GOT3 (cell line): ENCODE measurements at places on chromosomes 3 and 15.
A peak's percentile ranks its signal among the peaks of the same experiment; 100 is the strongest.

DNA sequence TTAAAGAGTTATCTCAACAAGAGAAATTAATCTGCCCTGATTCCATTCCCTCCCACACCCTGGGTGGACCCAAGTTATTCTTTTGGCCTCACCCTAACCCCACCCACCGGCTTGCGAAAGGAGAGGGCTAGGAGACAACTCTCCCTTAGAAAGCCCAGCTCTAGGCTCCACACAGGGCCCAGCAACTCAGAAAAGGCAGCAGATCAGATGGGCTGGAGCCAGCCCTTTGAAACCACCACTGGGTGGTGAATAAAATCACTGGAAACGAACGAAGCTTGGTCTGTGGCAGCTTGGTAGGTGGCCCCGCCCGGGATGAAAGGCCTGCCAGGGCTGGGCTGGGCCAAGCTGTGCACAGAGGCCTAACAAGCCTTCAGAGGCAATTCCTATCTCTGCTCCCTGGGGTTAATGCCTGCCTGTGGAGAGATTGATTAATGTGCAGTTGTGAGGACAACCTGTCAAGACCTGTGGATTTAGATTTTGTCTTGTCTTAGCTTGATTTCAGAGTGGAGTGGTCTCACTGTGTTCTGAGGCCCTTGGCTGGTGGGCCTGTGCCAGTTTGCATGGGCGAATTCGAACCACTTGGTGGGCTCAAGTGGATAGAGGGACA lies 38.8 kb downstream of the BHLHE40 start:
- DNase-seq, result no peak

DNA sequence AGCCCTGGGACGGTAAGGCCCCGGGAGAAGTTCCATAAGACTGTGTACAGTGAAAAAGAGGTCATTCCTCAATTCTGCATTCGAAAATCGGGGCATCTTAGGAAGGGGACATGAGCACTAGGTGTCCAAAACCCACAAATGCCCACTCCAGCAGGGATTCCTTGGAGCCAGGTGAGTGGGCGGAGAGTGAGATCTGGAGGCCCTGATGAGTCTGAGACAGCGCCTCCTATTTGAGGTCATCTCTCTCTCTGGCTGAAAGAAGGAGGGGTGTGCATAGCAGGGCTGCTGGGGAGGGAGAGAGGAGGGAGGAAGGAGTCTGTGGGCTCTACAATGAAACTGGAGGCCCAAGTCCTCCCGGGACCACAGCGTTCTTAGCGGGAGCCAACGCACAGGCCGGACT lies 38.1 kb upstream of the LACTB start:
- no peak for DNase-seq

DNA sequence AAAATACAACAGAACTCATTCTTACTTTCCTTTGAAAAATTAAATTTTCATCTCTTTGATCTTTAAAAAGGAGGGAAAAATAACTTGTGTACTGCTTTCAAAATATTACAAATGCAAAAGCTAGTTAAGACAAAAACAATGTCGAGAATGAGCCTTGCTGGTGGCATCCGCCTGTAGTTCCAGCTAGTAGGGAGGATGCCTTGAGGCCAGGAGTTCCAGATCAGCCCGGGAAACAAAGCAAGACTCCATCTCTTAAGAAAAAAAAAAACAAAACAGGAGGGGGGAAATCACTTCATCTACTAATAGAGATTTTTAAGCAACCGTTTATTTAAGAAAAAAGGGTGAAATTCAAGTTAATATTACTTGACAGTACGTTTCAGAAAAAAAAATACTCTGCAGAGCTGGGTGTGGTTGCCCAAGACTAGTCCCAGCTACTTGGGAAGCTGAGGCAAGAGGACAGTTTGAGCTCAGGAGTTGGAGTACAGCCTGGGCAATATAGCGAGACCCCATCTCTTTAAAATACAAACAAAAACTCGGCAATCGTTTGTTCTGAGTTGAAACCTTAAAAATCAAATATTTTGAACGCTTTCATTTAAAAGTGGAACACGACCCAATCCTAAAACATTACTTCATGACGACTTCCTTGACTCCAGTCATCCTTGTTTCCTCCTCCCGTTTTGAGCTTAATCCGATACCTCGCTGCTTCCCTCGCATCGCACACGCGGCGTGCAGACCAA lies 1.2 kb downstream of the KPNA1 start:
- DNase-seq, result no peak

DNA sequence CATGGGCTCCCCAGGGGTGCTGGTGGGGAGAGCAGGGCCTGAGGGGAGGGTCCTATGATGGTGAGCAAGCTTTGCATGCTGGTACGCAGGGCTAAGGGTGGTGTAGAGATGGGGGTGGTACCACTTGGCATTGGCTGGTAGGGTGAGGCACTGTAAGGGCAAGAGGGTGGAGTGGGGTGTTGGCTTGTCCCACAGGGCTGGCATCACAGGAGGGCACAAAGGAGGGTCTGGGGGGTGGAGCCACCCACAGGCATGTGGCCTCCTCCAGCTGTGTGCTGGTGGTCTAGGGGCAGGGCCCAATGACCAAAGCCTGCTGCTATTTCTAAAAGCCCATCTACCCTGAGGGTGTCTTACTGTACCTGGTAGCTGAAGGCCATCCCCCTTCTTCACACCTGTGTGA lies 65.2 kb upstream of the SEC13 start:
- DNase-seq, result no peak

DNA sequence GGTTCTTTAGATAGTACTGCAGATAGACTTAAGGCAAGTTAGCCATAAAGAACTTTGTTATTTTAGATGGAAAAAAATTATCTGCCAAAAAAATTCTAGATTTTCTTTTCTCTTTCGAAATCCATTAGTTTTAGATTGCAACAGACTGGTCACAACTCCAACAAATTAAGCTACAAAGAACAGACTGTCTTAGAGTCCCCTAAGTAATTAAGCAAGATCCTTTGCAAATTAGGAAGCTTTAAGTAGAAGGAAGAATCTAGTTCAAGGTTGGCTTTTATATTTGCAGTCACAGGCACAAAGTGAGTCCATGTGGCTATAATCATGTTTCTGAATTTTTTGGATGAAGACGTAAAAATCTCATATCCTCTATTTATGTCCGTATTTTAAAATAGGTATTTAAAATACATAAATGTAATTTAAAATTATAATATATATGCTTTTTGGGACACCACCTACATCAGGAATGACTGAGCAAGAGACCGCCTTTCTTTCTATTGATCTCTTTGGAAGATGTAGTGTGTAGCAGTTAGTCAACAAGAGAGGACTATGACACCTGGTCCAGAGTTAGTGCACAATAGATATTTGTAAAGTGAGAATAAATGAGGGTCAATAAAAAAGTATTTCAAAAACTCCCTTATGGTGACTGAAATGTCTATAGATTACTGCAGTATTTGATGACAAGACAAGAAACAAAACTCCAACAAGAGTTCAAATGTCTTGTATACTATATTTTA lies 34.4 kb downstream of the TMEM45A start:
- DNase-seq, result no peak

GRCh38 chr15:89088605-89089315 lies 504 bp downstream of the ABHD2 start:
- no peak for DNase-seq

DNA sequence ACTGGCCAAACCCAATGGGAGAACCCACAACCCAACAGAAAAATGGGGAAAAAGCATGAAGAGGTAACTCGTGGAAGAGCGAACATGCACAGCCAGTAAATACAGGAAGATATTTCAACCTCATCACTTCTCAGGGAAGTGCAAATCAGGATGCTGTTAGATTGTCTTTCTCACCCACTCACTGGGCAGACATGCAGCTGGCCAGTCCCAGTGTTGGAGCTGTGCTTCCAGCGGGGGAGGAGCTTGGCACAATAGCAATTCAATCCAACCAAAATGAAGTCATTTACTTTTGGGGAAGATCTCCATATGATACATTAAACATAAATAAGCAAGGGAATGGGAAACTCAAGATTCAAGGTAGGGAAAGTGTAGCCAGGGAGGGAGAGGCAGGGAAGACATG lies 12.1 kb downstream of the WNT7A start:
- no peak for DNase-seq

DNA sequence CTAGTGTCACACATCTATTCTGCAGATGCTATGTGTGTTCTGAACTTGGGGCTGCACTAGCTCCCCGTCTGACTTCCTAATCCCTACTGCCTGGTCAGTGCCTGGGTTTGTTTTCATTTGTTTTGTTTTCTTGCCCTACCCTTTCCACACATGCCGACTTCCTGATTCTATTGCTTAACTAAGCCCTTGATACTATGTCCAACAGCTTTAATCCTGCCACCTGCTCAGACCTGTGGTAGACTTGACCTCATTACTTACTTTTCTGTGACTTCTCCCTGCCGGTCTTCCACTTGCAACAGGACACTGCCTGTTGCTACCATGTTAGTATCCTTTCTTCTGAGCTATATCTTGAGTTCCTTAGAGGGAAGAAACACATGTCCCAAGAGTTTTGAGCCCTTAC lies 39.3 kb upstream of the CEMIP start:
- no peak for DNase-seq

DNA sequence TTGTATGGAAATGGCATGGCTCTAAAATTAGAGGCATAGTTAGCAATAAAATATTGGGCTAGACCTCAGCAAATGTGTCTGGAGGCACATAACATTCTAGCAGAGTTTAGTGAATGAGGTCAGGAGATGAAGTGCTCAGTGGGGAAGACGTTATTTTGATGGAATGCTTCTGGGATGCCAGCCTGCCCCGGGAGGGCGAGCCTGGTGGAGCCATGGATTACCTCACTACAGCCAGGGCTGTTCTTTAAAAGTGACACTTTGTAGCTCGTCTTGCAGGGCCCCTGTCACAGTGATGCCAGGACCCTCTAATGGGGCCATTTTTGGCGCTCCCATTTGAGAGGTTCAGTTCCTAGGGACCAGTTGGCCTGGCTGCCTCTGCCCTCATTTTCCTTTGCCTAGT lies 48.5 kb downstream of the PXYLP1 start:
- DNase-seq, result peak; percentile 30

- DNase-seq, result peak; percentile 33
Observed at GRCh38 chr3:50347187-50347813, 1.8 kb upstream of the ZMYND10 start.

DNA sequence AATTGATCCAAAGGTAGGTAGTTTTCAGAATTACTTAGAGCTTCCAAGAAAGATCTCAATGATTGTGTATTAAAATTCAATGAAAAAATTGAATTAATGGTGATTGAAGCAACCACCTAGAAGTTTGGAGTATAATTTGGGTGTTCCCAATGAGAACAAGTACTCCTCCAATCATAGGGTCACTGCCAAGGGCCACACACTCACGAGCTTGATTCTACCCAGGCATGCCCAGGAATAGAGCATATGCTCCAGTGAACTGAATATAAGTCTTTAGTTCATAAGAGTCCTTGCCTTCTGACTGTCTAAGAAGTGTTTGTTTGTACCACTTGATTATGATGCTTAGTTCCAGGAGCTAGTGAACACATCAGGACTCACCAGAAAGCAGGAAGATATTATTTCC lies 133.9 kb downstream of the CPNE4 start:
- DNase-seq, result no peak

- DNase-seq, result no peak
Observed at GRCh38 chr3:57637391-57637790, 40.2 kb upstream of the ARF4 start.

DNA sequence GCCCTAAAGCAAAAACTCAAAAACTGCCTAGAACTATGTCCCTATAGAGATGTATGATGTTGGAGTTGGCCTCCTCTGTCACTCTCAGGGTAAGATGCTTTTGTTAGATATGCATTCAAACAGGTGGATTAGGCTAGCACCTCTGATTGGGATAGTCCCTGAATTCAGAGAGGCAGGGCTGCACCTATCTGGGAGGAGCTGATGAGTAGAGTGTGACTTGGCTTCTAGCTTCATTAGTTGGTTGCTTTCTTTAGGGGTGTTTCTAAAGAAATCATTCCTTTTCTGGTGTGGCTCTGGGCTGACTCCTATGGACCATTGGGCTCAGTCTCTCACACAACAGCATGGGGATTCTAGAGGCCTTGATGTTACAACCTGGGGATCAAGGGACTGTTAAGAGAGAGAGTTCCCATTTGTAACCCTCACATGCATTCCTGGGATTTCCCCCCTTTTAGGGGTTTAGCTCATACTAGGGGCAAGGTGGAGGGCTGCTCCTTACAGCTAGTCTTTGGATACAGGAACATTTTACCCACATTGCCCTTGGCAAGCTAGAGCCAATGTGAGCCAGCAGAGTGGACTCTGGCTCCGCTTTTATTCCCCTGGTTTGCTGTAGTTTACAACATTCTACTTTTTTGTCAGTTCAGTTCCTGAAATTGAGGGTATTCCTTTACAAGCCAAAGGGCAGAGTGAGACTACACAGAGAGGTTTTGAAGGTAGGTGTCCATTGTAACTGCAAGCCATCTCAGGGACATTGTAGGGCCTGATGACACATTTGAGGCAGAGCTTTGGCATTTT lies 7.5 kb downstream of the ZNF592 start:
- no peak for DNase-seq

DNA sequence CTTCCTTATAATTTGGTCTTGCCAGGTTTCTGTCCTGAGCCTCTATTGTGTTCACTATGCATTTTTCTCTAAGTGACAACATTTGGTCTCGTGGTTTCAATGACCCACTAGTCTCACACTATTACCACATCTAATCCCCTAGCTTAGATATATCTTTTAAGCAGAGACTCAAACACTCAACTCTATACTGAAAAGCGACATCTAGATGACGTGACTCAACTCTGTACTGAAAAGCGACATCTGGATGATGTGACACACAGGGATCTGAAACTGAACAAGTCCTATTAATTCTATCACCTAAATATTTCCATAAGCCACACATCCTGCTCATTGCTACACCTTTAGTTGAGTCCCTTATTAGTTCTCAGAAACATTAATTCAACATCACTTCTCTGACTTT lies 141.7 kb upstream of the MBNL1 start:
- DNase-seq, result no peak

DNA sequence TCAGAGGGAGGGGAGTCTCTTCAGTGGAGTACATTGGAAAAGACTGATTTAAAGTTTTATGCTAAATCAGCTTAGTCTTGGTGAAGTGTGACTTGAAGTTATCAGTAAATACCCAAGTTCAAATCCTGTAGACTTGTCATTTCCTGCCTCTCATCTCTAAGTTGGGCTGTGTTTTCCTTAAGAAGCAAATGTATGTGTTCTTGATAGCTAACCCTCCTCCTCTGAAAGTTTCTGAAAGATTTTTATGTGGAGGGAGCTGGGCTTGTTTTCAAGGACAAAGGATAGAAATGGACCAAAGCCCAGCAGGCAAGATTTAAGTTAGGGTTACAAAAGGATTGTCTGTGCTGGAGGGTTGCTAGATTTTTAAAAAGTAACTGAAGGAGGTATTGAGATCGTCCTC lies 4.2 kb downstream of the MAPKBP1 start:
- DNase-seq, result no peak

- peak; percentile 5 for DNase-seq
Observed at GRCh38 chr3:48151058-48151806, 37.0 kb downstream of the CDC25A start.

DNA sequence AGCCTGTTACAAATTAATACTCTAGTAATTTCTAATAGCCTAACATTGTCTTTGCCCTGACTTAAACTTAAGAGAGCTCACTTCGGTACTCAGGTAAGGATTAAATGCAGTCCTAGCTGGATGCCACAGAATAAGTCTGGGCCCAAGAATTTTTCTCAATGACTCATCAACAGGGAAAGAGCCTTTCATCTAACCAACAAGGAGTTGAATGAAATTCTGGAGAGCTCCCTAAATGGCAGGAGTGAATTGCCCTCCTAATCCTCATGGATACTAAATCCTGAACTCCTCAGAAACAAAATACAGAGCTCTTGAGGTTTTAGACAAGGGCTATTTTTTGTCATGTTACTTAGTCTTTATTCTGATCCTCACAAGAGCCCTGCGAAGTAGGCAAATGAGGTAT lies 159.5 kb downstream of the PLCH1 start:
- no peak for DNase-seq
